EL (cell line): ENCODE measurements at places on chromosomes 2 and 18.

DNA sequence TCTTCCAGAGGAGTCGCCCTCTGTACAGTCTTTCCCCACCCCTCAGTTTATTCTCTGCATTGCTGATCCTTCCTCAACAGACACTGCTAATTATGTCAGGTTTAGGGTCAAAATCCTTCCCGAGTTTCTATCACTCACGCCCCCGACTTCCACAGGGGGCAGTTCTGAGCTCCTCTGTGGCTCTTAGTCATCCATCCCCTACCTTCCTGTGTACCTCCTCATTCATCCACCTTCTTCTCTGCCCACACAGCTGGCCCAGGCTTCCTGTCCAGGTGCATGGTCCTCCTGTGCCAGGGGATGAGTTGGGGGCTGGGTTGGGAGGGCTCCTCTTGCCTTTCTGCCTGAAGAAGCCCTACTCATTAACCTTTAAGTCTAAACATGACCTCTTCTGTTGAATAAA, 202.9 kb downstream of the ARL4C start:
- DNase-seq, result no peak

DNA sequence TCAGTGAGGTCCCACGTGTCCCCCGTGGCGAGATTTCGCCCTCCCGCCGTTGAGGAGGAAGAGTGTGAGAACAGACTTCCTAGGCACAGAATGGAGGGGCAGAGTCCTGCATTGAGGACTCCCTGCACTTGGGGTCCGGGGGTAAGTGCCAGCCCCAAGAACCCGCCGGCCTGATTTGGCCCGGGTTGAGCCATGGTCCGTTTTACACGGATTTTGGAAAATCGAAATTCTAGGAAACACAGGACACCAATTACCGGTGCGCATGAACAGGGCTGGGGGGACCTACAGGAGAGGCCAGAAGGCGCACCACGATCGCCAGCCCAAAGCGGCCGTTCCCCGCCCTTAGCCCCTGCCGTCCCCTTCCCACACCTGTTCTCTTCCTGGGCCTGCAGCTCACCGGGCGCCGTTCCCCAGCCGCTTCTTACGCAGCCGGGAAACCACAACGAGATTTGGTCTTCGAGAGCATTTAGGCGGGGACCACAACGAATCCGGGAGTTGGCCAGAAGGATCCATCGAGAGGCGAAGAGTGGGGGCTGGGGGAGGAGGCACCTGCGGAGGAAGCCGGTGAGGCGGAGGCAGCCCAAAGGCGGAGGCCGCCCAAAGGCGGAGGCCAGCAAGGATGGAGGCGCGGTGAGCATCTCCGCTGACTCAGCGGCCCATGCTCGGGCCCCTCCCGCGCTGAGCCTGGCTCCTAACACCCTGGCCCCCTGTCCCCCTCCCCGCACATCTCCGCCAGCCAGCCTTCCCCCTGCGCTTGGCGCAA, 464 bp upstream of the TLX2 start:
- DNase-seq, result no peak

DNA sequence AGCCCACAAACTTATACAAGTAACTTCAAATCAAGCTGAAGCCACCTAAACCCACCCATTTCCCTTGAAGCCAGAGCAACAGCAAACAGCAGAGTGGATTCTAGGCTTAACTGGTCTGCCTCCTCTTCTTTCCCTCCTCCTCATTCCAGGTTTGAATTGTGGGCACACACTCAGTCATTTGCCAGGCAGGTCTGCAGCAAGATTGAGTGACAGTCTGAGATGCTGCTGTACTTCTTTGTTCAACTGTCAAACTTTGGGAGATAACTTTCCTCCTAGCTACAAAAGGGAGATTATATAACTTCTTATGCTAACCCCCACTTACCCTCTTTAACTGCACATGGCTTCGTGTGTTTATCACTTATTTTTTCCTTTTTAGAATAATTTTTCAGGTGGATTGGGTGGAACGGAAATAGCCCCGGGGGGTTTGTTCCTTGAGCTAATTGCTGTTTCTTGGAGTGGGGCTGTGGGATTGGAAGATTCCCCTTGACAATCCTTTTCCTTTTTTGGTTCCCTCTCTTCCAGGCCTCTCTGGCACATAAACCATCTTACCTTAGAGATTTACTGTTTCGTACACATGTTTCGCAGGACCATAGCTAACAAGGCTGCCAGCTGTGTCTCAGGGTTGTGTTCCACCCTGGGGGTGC, 55.0 kb downstream of the RNF144A start:
- no peak for DNase-seq

GRCh38 chr18:54801374-54801773, 26.9 kb upstream of the RAB27B start:
- DNase-seq, result no peak

- no peak for DNase-seq
Measured at GRCh38 chr2:41900101-41900577, 147.7 kb upstream of the PKDCC start.

DNA sequence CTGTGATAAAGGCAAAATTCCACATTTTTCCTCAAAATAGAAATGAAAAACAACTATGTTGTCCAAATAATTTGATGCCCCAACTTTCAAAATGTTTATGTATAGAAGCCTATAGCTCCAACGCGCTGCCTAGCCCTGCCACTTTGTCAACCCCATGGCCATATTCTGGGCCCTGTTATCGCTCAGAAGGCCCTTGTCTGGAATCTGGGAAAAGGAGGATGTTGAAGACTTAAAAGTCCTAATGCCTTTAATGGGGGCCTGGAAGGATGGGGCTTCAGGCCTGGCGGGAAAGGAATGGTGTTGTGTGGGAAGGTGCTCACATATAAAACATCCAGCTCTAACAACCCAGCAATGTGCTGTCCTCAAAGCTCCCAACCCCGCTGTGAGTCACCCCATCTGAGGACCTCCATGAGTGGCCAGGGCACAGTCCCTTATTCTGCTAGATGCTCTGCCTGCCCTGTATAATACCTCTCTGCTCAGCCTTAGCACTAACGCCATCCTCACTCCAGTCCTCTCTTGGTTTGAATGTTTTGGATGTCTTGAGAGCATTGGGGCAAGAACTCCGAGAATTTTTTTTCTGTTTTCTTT, 86.0 kb downstream of the ACSL3 start:
- peak; percentile 55 for DNase-seq

DNA sequence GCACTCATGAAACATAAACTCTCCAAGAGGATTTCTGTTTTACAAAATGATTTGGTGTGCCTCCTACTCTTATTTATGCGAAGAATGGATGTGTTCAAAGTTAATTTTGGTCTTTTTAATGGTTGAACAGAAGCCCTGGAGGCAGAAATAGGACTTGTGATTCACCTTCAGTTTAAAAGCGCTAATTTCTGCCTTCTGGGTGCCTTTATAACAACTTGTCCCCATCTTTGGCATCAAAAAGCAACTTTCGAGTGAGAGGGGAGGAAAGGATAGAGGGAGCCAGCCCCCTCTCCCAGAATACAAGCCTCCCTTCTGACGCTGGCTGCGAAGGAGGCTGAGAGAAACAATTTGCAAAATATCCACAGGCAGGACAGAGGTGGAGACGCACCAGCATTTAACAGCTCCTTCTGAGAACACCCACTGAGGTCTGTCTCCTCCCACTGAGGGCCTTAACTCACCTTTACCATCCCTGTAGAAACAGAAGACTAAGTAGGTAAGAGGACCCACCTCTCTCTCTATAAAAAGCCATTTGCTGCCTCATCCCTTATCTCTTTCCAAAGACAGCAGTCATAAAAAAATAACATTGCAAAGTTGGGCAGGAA, 24.3 kb upstream of the BCL11A start:
- DNase-seq, result no peak

- no peak for DNase-seq
Measured at GRCh38 chr18:65487569-65487968, 263.2 kb upstream of the CDH7 start.

GRCh38 chr18:10514082-10514481, 11.7 kb upstream of the NAPG start:
- DNase-seq, result no peak

DNA sequence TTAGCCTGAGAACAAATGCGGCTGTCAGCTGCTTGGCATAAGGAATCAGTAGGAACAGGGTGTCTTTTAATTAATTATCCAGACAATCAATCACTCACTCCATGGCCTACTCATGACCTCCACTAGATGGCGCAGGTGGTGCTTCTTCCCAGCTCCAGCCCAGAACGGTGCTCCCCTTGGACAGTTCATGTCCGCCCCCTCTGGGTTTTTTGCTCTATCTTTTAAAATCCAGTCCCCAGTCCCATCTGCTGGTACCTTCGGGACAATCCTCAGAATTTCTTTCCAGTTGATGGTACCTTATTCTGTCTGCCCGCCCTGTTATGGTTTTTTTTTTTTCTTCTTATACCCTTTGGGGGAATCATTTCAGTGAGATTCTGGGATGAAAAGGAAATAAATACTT, 99.8 kb downstream of the CACNB4 start:
- peak; percentile 47 for DNase-seq

GRCh38 chr2:70831861-70832260, 3.8 kb downstream of the CD207 start:
- DNase-seq, result no peak

- peak; percentile 97 for DNase-seq
Measured at GRCh38 chr2:234840336-234840735, 111.5 kb upstream of the SH3BP4 start.

DNA sequence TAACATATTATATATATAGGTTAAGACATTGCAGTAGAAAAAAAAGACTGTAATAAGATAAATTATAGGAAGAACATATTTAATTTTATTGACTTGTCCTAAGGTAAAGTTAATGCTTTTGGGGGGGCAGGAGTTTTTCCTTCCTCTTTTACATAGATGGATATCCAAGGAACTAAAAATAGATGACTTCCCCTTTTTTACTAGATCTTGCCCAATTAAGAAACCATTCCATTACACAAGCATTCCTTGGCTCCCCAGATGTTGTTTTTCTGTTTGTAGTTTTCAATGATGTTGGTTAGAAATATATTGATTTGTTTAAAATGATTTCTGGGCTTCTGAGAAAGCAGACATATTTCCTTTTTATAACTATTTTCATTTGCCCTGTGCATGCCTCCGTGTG, 22.4 kb upstream of the PMAIP1 start:
- no peak for DNase-seq
